ENCODE measurements at places on chromosomes 3 and 15. TPM values are rescaled to one million over a fixed set of nuclear protein-coding genes. Genes with fewer than 3 reads are reported as not detected.
A peak's percentile ranks its signal among the peaks of the same experiment; 100 is the strongest.

DNA sequence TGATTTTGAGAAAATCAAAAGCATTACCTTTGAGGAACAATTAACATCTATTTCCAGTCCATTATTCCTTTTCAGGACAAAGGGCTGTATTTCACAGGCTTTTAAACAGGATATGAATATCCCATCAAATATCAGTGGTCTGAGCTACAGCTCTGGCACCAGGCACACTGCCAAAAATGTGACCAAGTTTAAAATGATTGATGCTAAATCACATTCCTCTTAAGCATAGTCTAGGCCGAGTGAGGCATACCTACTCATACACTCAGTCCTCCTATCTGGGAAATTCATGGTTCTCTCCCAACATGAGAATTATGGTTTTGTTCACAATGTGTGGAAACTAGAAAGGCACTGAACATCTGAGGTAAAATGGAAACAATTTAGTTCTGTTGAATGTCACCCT, 683.5 kb downstream of the TUSC7 start:
- no peaks in the 10 kb centered on the region for H3K36me3 ChIP-seq
- no peak overlapping the region for H3K4me3 ChIP-seq
- no peak overlapping the region for H3K27ac ChIP-seq
- H3K4me1 ChIP-seq: no peaks in the 10 kb centered on the region
- DNase-seq: no peak

DNA sequence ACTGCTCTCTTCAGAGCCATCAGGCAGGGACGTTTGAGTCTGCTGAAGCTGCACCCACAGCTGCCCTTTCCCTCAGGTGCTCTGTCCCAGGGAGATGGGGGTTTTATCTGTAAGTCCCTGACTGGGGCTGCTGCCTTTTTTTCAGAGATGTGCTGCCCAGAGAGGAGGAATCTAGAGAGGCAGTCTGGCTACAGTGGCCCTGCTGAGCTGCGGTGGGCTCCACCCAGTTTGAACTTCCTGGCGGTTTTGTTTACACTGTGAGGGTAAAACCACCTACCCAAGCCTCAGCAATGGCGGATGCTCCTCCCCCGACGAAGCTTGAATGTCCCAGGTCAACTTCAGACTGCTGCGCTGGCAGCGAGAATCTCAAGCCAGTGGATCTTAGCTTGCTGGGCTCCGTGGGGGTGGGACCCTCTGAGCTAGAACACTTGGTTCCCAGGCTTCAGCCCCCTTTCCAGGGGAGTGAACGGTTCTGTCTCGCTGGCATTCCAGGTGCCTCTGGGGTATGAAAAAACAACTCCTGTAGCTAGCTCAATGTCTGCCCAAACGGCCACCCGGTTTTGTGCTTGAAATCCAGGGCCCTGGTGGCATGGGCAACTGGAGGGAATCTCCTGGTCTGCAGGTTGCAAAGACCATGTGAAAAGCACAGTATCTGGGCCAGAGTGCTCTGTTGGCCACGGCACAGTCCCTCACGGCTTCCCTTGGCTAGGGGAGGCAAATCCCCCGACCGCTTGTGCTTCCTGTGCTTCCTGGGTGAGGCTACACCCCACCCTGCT, 21.1 kb upstream of the ST6GAL1 start:
- H3K36me3 ChIP-seq: no peaks in the 10 kb centered on the region
- H3K27me3 ChIP-seq: no peaks in the 10 kb centered on the region
- H3K27ac ChIP-seq: no peak overlapping the region
- H3K4me3 ChIP-seq: no peak overlapping the region

DNA sequence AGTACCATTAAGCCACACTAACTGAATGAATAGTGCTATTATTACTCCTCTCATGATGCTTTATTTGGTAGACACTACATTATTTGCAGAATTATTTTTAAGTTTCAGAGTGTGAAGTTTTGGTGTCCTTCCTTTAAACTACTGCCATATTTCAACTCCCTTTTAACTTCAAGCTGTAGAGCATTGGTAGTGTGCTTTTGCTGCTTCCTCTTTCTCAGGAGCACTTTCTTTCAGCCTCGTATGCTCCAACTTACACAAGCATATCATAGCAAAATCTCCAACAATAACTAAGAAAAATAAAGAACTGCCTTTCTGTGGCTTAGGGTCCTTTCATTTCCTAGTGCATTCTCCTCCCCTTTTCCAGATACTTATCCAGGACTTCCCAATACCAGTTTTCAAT, 476.4 kb upstream of the AGTR1 start:
- no peaks in the 10 kb centered on the region for H3K4me1 ChIP-seq
- no peak overlapping the region for H3K27ac ChIP-seq
- H3K27me3 ChIP-seq: no peaks in the 10 kb centered on the region
- DNase-seq: no peak
- no peaks in the 10 kb centered on the region for H3K36me3 ChIP-seq

DNA sequence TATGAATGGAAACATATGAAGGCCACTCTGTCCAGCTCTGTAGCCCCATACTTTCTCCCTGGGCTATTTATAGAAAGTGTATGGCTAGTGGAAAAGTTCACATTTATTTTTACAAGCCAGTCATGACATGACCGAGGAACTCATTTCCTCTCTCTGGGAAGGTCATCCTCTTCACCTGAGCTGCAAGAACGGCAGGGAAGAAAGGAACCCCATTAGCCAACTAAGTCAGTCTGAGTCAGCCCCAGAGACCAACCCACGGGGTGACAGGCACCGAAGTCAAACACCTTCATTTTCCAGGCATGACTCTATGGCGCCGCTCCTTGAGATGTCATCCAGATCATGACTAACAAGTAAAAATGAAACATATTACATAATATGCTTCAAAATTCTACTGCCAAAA, 4.8 kb downstream of the PAQR9 start:
- H3K4me1 ChIP-seq: peaks cover 5% of the 10 kb centered on the region
- H3K27ac ChIP-seq: no peak overlapping the region
- DNase-seq: no peak
- no peaks in the 10 kb centered on the region for H3K36me3 ChIP-seq
- H3K27me3 ChIP-seq: no peaks in the 10 kb centered on the region

- no peak overlapping the region for H3K27ac ChIP-seq
- no peaks in the 10 kb centered on the region for H3K4me1 ChIP-seq
- no peaks in the 10 kb centered on the region for H3K36me3 ChIP-seq
- no peaks in the 10 kb centered on the region for H3K27me3 ChIP-seq
These were observed 538.1 kb downstream of the MAGI1 start for GRCh38 chr3:65500398-65501306.

GRCh38 chr3:49295489-49296058, 18.5 kb upstream of the C3orf62 start:
- DNase-seq: no peak
- peaks cover 52% of the 10 kb centered on the region for H3K36me3 ChIP-seq
- H3K4me1 ChIP-seq: no peaks in the 10 kb centered on the region
- no peak overlapping the region for H3K4me3 ChIP-seq

- no peaks in the 10 kb centered on the region for H3K27me3 ChIP-seq
- H3K36me3 ChIP-seq: no peaks in the 10 kb centered on the region
- no peaks in the 10 kb centered on the region for H3K4me1 ChIP-seq
These were observed 714.1 kb downstream of the NAALADL2 start for GRCh38 chr3:175573226-175573625.

DNA sequence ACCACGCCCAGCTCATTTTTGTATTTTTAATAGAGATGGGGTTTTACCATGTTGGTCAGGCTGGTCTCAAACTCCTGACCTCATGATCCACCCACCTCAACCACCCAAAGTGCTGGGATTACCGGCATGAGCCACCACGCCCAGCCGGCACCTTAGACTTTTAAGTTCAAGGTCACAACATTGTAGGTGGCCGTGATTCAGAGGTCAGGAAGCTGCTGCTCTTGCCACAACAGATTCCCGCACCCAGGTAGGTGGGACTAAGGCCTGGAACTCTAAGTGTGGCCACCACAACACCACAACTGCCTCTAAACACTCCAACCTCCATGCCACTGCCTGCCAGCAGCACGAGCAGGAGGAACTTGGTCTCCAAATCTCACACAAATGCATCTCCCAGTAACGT, 196.8 kb downstream of the STT3B start:
- DNase-seq: no peak
- no peak overlapping the region for H3K4me3 ChIP-seq
- no peaks in the 10 kb centered on the region for H3K36me3 ChIP-seq

DNA sequence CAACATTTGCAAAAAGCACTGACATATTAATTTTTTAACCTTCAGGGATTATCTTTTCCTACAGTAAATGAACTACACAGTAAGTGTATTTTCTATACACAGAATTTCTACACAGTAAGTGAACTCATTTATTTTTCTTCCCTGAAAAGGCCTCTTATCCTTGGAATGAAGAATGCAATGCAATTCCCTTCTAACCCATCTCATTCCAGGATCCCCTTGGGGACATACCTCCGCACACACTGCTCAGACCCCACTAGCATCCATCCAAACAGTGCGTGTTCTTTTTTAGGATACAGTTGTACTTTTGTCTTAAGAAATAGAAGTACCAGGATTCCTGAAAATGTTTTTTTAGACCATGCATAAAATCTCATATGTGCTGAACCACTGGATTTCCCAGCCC, 152.8 kb downstream of the UACA start:
- H3K27ac ChIP-seq: no peak overlapping the region
- H3K4me3 ChIP-seq: no peak overlapping the region
- H3K4me1 ChIP-seq: peaks cover 7% of the 10 kb centered on the region
- DNase-seq: no peak
- H3K36me3 ChIP-seq: no peaks in the 10 kb centered on the region

- no peaks in the 10 kb centered on the region for H3K4me1 ChIP-seq
- H3K36me3 ChIP-seq: no peaks in the 10 kb centered on the region
- H3K4me3 ChIP-seq: no peak overlapping the region
- no peaks in the 10 kb centered on the region for H3K27me3 ChIP-seq
- H3K27ac ChIP-seq: no peak overlapping the region
These were observed 54.7 kb downstream of the ST8SIA2 start for GRCh38 chr15:92448370-92448769.

- no peak for DNase-seq
- no peak overlapping the region for H3K27ac ChIP-seq
- H3K36me3 ChIP-seq: no peaks in the 10 kb centered on the region
- no peak overlapping the region for H3K4me3 ChIP-seq
- no peaks in the 10 kb centered on the region for H3K4me1 ChIP-seq
These were observed 622.2 kb downstream of the ZPLD1 start for GRCh38 chr3:103057003-103057402.

DNA sequence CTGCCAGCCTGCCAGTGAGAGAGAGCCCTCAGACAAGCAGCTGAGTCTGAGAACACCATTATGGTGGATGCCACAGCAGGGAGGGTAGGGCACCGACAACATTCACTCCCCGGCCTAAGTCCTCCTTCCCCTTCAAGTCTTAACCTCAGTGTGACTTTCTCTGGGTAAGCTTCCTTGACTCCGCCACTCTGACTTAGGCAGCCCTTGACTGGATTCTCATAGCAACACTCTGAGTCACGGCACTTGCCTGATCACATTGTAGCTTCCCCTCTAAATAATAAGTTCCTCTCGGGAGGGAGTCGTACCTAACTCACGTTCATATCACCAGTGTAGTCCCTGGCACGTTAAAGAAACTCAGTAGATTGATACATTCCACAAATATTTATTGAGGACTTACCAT, 180.5 kb downstream of the FOXB1 start:
- no peaks in the 10 kb centered on the region for H3K36me3 ChIP-seq
- no peaks in the 10 kb centered on the region for H3K4me1 ChIP-seq
- no peak overlapping the region for H3K27ac ChIP-seq
- no peak for DNase-seq

DNA sequence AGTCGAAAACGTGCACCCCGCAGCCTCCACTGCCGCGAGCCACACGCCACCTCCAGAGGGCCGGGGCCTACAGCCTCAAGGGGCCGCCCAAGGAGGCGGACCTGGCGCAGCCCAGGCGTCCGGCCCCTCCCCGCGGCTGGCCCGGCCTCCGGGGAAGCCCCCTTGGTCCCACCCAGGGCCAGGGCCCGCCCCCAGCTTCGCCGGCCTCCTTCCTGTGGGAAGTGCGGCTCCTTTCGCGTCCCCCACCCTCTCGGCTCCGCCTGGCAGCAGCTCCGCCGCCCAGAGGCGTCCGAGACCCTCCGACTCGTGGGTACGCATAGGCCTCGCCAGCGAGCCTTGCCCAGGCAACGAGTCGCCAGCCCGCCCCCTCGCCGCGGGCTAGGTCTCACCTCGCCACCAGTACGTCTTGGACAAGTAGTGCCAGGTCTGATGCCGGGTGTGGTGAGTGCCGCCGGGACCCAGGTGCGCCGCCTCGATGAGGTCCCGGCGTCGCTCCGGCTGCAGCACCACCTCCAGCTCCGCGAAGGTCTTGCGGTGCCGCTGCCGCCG, 642 bp downstream of the ZBTB11 start:
- H3K27me3 ChIP-seq: no peaks in the 10 kb centered on the region
- peaks cover 17% of the 10 kb centered on the region for H3K4me1 ChIP-seq
- peak overlapping the region; percentile 92 for H3K4me3 ChIP-seq
- peak overlapping the region; percentile 100 for H3K27ac ChIP-seq
- DNase-seq: peak; percentile 90

- no peaks in the 10 kb centered on the region for H3K27me3 ChIP-seq
- H3K4me1 ChIP-seq: no peaks in the 10 kb centered on the region
- no peaks in the 10 kb centered on the region for H3K36me3 ChIP-seq
- no peak overlapping the region for H3K4me3 ChIP-seq
These were observed 78.5 kb downstream of the RAD18 start for GRCh38 chr3:8884630-8885290.

DNA sequence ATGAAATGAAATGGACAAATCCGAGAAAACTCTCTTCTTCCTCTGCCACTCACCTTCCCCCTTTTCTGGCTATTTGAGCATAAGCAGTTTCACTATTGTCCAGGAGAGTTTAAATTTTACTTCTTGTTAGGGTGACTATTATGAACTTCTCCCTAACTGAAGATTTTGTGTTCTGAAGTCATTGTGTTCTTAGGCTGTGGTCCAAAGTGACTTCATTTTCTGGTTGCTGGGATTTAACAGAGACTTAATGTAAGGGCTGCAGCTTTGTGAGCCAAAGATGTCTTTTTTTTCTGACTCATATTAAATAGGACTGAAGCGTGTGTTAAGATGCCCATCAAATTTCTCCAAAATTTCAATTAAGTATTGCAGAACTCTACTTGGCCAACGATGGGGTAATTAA, 46.5 kb upstream of the FSTL1 start:
- no peaks in the 10 kb centered on the region for H3K4me1 ChIP-seq
- no peaks in the 10 kb centered on the region for H3K27me3 ChIP-seq
- no peaks in the 10 kb centered on the region for H3K36me3 ChIP-seq

DNA sequence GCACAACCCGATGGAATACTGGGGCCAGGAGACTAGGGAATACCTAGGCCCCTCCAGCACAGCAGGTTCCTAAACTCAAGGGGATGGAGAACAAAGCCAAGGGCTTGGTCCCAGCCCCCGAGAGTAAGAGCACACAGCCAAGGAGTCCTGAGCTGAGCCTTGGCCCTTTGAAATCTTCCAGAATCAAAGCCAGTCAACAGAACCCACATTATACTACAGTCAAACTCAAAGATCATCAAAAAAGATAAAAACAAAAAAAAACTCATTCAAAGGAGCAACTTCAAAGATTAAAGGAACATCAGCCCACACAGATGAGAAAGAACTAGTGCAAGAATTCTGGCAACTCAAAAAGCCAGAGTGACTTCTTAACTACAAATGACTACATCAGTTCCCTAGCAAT, 217.0 kb downstream of the ISL2 start:
- DNase-seq: no peak
- no peaks in the 10 kb centered on the region for H3K36me3 ChIP-seq
- H3K4me3 ChIP-seq: no peak overlapping the region
- no peaks in the 10 kb centered on the region for H3K27me3 ChIP-seq
- H3K4me1 ChIP-seq: no peaks in the 10 kb centered on the region

Gene NECTIN3
- 19.3 TPM for total RNA-seq

Gene RPS17
- 283 TPM for total RNA-seq

Gene SHQ1
- 7.1 TPM for total RNA-seq

Gene HTD2
- total RNA-seq: 7.4 TPM

Gene GAP43
- total RNA-seq: not detected

Gene TTLL13
- not detected for total RNA-seq

Gene CSTA
- total RNA-seq: 6.6 TPM

Gene GOLGA6A
- 1.2 TPM for total RNA-seq

Gene DAZL
- not detected for total RNA-seq

Gene APH1B
- total RNA-seq: 2.5 TPM

Gene GCSAM
- total RNA-seq: 0.08 TPM

Gene APPL1
- 19.0 TPM for total RNA-seq

Gene NR1I2
- 121 TPM for total RNA-seq

Gene DPPA2
- not detected for total RNA-seq

Gene PRTG
- 0.33 TPM for total RNA-seq

Measured in liver (tissue), 10 donors.